ENCODE measurements at places on chromosomes 1 and 21.

DNA sequence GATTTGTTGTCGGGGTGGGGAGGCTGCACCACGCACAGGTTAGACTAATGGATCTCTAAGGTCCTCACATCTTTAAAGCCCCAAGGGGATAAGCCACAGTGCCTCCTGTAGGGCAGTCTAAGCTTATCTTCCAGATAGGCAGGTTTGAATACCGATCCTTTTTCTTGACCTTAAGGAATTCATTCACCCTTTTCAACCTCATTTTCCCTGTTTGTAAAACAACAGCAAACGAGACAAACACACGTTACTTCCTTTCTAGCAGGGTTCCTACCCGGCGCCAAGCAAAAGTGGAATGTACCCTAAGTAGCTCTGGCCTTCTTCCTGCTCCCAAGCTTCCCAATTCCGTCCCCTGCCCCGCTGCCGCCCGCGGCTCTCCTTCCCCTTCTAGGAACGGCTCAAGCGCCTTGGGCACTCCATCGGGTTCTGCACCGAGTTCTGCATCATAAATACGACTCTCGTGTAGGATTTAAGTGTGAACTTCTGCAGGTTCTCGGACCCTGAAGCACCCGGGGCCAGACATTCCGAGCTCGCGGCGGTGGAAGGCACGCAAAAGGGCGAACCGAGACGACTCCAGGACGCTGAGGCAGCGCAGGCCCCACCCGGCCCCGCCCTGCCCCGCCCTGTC, 548 bp upstream of the CDC20 start:
- no peak for DNase-seq

GRCh38 chr1:110675060-110675791, 486 bp upstream of the KCNA3 start:
- no peak for DNase-seq

DNA sequence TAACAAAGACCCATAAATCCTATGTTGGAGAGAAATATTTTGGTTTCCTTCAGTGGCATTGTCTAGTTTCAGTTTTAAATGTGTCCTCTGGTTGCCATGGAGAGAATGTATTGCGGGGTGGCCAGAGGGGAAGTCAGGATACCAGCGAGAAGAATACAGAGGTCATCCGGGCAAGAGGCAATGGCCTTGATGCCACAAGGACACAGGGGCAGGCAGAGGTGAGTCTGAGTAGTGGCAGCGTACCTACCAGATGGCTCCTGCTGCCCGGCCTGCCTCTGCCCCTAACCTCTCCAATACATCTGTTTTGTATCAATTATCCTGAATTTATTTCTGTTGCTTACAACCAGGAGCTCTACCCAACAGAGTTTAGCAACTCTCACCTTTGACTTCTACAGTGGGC, 14.9 kb downstream of the KLHDC7A start:
- DNase-seq, result no peak

DNA sequence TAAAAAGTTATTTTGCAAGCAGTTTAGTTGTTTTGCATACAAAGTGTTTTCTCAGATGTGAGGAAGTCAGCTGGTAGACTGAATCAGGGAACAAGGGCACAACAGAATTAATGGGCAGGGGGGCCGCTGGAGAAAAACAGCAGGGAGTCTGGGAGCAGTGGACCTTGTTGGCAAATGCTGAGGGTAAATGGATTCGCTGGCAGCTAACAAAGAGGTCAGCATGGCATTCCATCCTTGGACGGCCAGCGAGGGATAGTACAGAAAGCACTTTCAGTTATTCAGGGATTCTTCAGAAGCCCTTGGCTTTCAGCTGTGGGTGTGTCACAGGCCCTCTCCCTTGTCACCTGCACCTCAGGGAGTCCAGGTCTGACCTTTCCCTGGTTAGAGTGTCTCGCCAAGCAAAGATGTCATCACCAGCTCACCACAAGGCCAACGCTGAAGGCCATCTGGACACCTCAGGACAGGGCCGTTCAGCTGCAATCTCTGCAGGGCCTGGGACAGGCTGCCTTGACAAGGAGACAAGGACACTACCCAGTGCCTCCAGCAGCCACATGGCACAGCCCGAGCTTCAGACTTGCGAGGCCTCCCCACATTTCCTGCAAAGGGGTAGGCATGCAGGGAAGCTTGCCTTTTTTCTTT, 90.4 kb downstream of the KCNN3 start:
- no peak for DNase-seq

- DNase-seq, result no peak
Measured at GRCh38 chr1:100722221-100722620, 2.7 kb downstream of the VCAM1 start.

DNA sequence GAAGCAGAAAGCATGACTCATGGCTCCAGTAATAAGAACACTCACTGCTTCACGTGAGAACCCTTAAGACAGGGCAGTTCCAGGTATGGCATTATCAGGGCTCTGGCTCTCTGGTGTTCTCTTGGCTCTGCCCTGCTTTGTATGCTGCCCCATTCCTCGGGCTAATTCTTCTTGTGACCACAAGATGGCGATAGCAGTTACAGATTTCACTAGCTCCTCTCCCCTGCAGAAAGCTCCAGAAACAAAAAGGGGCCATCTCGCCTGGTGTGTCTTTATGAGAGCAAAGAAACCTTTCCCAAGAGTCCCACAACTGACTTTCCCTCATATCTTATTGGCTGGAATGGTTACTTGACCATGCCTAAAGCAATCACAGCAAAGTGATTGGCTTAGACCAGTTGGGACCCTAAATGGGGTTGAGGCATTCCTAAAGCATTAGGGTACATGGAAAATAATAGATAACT, 60.1 kb downstream of the F3 start:
- DNase-seq, result no peak

- DNase-seq, result no peak
Measured at GRCh38 chr1:209376774-209377173, 206.7 kb upstream of the CAMK1G start.

GRCh38 chr1:109089242-109090015, 1.1 kb upstream of the TMEM167B start:
- DNase-seq, result no peak

- DNase-seq, result no peak
Measured at GRCh38 chr1:162422662-162423375, 10.9 kb upstream of the SH2D1B start.

- DNase-seq, result no peak
Measured at GRCh38 chr1:21623410-21623961, 45.7 kb downstream of the RAP1GAP start.

DNA sequence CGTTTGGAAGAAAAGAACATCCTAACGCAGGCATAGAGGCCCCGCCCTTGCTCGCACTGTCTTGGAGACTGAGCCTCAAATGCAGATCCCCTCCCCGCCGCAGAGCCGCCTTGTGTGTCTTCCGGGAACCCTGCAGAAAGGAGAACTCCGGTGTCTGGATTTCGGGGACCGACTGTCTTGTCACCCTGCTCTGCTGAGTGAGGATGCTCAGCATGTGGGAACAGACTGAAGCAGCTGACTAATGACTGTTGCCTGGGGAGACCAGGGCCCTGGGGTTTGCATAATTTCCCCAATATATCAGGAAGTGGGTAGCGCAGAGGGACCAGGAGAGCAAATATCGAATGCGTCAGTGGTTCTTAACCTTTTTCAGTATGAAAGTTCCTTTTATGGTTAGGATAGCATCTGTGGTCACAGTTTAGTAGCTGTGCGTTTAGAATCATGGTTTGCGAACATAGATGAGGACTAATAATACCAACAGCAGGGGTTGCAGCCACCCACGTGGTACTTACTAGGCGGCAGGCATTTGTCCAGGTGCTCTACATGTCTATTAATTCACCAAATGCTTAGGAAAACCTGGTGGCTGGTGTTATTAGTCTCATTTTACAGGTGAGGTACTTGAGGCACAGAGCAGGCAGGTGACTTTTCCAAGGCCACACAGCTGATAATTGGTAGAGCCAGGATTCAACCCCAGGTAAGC, 14.3 kb downstream of the GPR137B start:
- no peak for DNase-seq

- DNase-seq, result no peak
Measured at GRCh38 chr1:3419415-3420204, 34.9 kb upstream of the ARHGEF16 start.

DNA sequence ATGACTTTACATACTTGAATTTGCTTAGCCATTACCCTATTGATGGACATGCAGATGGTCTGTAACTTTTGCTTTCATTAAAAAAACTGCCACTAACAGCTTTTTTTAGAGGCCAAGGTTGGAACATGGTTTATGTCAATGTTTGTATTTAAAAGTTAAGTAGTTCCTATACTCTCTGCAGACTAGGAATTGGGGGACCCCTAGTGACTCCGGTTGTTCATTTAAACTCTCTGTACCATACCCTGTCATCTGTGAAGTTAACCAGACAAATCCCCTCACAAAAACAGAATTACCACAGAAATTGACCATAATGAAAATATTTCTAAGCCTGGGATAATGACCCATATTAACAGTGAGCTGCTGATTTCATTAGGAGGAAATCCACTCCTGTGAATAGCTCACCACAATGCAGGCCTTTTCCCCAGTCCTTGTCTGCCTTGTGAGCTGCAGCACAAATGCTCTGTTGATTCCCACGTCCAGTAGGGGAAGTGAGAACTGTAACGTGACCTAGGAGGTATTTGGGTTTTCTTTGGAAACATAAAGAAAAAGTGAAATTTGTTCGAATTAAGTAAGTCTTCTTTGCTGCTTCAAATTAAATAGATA, 30.2 kb upstream of the CD101 start:
- DNase-seq, result no peak

DNA sequence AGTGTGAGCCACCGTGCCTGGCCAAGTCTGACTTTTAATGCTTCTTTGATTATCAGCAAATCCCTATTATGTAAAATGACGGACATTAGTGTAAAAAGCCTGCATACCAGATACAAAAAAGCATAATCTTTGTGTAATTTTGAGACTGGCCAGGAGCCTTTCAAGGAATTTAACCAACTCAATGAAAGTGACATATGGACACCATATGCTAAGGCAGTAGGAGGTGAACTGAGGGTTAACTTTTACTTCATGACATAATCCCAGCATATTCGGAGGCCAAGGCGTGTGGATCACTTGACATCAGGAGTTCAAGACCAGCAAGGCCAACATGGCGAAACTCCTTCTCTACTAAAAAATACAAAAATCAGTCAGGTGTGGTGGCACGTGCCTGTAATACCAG, 94.6 kb downstream of the EIF4G3 start:
- no peak for DNase-seq

GRCh38 chr1:231613419-231614349, 12.9 kb upstream of the DISC1 start:
- DNase-seq, result no peak

GRCh38 chr1:44507490-44508396, 102.7 kb downstream of the RNF220 start:
- no peak for DNase-seq

- DNase-seq, result no peak
Measured at GRCh38 chr1:23480187-23481025, 3.6 kb downstream of the ASAP3 start.

GRCh38 chr1:57295326-57295725, 128.5 kb downstream of the DAB1 start:
- DNase-seq, result no peak

GRCh38 chr1:40651138-40651857, 14.2 kb downstream of the RIMS3 start:
- DNase-seq, result no peak

DNA sequence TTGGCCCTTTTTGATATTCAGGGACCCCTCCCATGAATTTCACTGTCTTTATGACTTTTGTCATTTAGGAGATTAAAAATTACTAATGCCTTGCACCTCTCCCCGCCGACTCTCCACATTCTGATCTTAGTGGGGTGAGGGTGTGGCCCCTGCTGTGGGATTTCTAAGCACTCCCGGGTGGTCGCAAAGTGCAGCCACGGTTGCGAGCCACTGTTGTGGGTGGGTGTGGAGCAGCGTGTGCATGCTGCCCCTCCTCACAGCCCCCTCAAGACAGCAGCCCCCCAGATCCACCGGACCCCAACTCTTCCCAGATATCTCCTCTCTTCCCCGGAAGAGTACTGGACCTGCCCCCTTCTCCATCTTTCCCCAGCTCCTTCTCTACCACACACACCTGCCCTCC, 66.6 kb upstream of the EFHD2 start:
- no peak for DNase-seq

- DNase-seq, result no peak
Measured at GRCh38 chr21:20110368-20110767, 887.8 kb upstream of the NCAM2 start.

GRCh38 chr1:202207292-202207691, 13.7 kb downstream of the LGR6 start:
- DNase-seq, result no peak

GRCh38 chr1:66239834-66240233, 294.1 kb upstream of the SGIP1 start:
- DNase-seq, result no peak

DNA sequence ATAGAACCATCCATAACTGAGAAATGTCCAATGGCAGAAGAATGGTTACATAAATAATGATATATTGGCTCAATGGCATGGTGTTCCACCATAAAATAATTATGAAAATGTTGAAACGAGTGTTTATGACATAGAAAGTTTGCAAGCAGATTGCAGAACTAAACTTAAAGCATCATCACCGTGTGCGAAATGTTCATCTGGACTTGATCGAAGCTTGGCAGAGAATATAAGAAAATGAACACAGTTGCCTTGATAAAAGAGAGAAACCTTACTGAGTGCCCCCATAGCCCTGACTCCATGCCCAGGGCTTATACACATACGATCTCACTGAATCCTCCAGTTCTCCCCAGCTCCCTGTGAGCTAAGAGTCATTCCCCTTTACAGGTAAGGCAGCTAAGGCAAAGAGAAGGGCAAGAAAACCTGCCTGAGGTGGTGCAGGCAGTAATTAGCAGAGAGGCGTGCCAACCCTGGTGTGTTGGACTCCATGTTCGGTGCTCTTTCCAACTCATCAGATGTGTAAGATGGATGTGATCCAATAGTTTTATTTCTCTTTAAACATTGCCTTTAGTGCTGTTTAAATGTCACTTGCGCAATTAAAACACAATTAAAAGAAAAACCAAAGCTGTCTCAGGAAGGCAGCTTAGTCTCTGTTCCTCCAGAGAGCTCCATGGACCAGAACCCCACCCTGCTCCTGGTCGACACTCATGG, 21.8 kb upstream of the SPOCD1 start:
- DNase-seq, result no peak

- DNase-seq, result no peak
Measured at GRCh38 chr21:25535849-25536248, 71.4 kb downstream of the MRPL39 start.

GRCh38 chr1:188949701-188950100, 1528.0 kb downstream of the BRINP3 start:
- no peak for DNase-seq

DNA sequence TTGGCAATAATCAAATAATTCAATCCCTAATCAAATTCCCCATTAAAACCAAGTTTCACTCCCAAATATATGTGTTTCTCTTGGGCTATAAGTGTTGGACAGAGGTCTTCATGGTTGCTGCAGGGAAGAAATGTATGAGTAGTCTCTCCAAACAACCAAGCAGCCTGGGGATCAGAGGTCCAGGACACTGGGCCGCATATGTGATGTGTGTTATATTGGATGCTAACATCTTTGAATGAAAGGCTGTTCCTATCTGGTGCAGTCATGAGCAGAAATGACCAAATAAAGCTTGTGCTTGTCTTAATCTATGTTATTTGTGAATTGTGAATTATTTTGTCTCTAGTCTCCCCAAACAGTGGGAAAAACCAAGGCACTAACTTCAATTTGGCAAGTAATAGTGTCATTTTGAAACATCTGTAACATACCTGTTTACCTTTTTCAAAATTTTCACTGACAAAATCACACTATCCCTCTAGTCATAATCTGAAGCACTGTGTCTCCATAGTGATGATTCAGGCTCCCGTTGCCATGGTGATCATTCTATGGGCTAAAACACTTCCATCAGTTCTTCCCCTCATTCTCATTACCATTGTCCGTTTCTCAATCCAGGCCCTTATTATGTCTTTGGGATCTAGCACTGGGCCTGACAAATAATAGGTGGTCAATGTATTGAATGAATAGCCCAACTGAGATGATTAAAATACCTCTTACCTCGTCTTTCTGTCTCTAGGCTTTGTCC, 12.5 kb upstream of the TADA1 start:
- DNase-seq, result no peak
